ENCODE measurements at places on chromosomes 4 and X.

GRCh38 chr4:39044956-39045826, 13.0 kb upstream of the TMEM156 start:
- DNase-seq = peak; percentile 36

GRCh38 chr4:84666439-84666838, 83.5 kb downstream of the CDS1 start:
- no peak for DNase-seq

GRCh38 chrX:150889131-150889530, 9.3 kb downstream of the CD99L2 start:
- DNase-seq = no peak

- no peak for DNase-seq
These were observed 113.2 kb downstream of the ENOX2 start for GRCh38 chrX:130789793-130790192.

- no peak for DNase-seq
These were observed 277.6 kb downstream of the BCOR start for GRCh38 chrX:39819921-39820849.

DNA sequence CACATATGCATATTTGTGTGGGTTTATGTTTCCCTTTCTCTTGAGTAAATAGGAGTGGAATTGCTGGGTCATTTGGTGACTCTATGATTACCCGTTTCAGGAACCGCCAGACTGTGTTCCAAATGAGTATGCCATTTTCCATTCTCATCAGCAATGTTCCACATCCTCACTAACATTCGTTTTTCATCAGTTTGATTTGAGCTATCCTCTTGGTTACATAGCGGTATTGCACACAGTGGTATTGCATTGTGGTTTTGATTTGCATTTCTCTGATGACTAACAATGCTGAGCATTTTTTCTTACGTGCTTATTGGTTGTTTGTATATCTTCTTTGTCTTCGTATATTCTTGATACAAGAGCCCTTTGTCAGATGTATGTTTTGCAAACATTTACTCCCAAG, 218.0 kb upstream of the AMOT start:
- no peak for DNase-seq

DNA sequence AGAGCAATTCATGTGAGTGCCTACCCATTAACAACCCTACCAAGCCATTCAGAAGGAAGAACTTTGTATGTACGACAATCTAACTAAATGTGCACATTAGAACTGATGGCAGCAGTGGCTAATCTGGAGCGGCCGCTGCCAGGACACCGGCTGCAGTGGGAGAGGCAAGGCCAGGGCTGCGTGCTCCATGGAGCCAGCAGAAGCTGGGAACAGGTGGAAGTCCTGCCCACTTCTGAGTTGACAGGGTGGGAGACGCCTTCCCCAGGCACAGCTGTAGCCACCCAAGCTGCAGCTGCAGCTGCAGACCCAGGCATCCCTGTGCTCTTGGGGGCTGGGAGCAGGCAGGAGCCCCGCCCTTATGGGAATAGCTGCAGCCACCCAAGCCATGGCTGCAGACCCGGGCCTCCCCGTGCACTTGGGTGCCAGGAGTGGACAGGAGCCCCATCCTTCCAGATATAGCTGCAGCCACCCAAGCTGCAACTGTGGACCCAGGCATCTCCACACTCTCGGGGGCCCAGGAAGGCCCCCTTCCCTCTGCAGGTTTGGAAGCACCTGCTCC, 79.1 kb upstream of the DDX60 start:
- DNase-seq = no peak

GRCh38 chr4:6968496-6968895, 58.9 kb downstream of the TBC1D14 start:
- DNase-seq = no peak

GRCh38 chr4:94515365-94515764, 63.6 kb downstream of the PDLIM5 start:
- DNase-seq = no peak

DNA sequence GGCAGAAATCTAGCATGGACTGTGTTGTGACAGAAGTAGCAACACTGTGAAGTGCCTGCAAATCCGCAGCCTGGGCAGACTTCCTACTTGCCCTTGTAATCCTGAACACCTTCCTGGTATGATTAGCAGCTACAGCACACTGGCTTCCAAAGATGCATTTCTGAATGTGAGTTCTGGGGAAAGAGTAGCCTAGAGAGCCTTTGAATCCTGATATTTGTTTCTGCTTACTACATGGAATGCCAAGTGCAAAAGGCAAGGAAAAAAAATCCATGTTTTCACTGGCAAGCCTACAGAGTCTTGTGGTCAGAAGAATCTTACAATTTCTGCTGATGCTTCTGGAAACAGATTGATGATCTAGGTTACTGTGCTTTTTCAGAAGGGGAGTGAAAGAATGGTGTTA, 223.7 kb downstream of the COL25A1 start:
- no peak for DNase-seq

GRCh38 chrX:31717474-31717873, 645.6 kb upstream of the FTHL17 start:
- no peak for DNase-seq

GRCh38 chr4:170047771-170048354, 21.7 kb upstream of the MFAP3L start:
- DNase-seq = peak; percentile 20

- DNase-seq = no peak
These were observed 67.4 kb upstream of the QRFPR start for GRCh38 chr4:121448231-121448630.

GRCh38 chrX:2748171-2748814, 3.5 kb upstream of the XG start:
- DNase-seq = no peak

DNA sequence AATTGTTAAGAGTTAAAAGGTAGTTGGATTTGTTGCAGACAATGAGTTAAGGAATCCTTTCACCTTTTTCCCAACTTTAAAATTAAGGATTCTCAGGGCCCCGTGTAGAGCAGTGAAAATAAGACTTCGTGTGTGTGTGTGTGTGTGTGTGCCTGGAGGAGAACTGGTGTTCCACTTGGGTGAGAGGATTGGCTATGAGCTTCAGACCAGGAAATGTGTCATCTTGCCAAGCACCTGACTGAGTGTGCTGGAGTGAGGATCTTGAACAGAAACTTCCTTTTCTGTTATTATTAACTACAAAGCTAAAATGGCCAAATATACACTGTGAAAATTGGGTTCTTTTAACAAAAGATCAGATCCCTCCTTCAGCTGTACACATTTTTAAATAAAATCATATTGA, 113.1 kb upstream of the VCX2 start:
- DNase-seq = no peak

GRCh38 chr4:26062215-26062614, 148.2 kb downstream of the SMIM20 start:
- no peak for DNase-seq

GRCh38 chr4:88522702-88523324, 763 bp downstream of the PYURF start:
- peak; percentile 16 for DNase-seq
